Activated CD4-positive, alpha-beta T cell treated with anti-CD3 and anti-CD28 coated beads, Interleukin-2, amount 10 ng/mL, durations not matched to agents 24 days and 14 days (primary cell): ENCODE measurements at places on chromosomes 5 and 9. TPM values are rescaled to one million over a fixed set of nuclear protein-coding genes. Genes with fewer than 3 reads are reported as not detected.

The FOXD4 gene
- not detected in 2 replicates for total RNA-seq

DNA sequence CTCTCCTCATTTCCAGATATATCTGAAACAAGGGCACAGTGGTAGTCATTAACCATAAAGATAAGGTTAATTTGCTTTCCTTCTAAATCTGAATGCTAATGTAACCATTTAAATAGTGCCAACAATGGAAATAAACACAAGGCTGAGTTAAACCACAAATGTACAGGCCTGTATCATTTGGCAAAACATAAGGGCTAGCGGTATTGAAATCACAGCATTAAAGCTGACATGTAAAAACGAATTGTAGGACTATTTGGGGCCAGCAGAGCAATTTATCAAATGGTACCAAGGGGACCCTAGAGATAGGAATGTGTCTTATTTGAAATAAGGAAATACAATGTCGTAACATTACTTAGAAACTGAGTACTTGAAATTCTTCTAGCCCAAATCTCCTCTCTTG, 247.5 kb upstream of the RPS23 start:
- H3K27me3 ChIP-seq: peaks cover 4% of the 10 kb centered on the region
- H3K4me1 ChIP-seq: peaks cover 11% of the 10 kb centered on the region
- H3K27ac ChIP-seq: no peak overlapping the region
- H3K4me3 ChIP-seq: no peak overlapping the region
- DNase-seq: no peak

DNA sequence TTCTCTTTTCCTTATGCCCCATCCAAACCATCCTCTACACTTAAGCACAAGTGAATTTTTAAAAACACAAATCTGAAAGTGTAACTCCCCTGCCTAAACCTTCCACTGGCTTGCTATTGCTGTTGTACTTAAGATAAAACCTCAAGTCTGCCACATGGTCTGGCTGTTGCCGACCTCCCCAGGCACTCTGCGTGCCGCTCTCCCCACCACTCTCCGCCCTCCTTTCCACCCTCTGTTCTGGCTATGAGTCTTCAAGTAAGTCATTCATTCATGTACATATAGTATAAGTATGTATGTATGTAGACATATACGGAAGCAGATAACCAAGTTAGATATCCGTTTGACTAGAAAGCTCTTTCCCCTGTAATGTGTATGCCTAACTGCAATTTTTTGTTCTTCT, 94.7 kb upstream of the ANKRD55 start:
- peaks cover 4% of the 10 kb centered on the region for H3K36me3 ChIP-seq
- H3K27me3 ChIP-seq: no peaks in the 10 kb centered on the region
- peak overlapping the region; percentile 67 for H3K4me3 ChIP-seq
- peak; percentile 91 for DNase-seq
- peak overlapping the region; percentile 89 for H3K27ac ChIP-seq

- H3K27ac ChIP-seq: no peak overlapping the region
- DNase-seq: no peak
- peaks cover under 1% of the 10 kb centered on the region for H3K27me3 ChIP-seq
- no peak overlapping the region for H3K4me3 ChIP-seq
- no peaks in the 10 kb centered on the region for H3K36me3 ChIP-seq
These were observed 75.3 kb upstream of the SV2C start for GRCh38 chr5:76007904-76008303.

DNA sequence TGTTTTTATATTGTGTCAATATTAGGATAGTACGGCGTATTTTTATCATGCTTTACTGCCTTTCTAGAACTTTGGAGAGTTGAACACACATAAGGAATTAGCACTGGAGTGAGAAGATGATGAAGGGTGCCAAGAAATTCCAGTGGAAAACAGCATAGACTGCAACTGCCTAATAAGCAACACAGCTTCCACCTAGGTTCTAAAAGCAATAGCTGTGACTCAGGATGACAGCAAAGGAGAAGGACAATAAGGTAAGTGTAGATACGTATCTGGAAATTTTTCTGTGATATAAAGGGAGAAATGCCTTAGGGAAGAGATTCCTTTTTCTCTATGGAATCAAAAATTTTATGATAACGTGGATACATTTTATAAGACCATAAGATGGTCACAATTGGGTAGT, 7.4 kb downstream of the PTPRD start:
- no peaks in the 10 kb centered on the region for H3K36me3 ChIP-seq
- H3K27me3 ChIP-seq: no peaks in the 10 kb centered on the region
- DNase-seq: no peak
- no peak overlapping the region for H3K27ac ChIP-seq

- H3K27ac ChIP-seq: no peak overlapping the region
- H3K27me3 ChIP-seq: peaks cover 25% of the 10 kb centered on the region
- no peak overlapping the region for H3K4me3 ChIP-seq
- peaks cover 11% of the 10 kb centered on the region for H3K4me1 ChIP-seq
These were observed 2.4 kb upstream of the MOB3B start for GRCh38 chr9:27532046-27532445.

GRCh38 chr5:73974871-73975360, 348.9 kb downstream of the ARHGEF28 start:
- H3K4me1 ChIP-seq: no peaks in the 10 kb centered on the region
- no peak overlapping the region for H3K27ac ChIP-seq
- no peak for DNase-seq
- H3K27me3 ChIP-seq: no peaks in the 10 kb centered on the region
- H3K36me3 ChIP-seq: no peaks in the 10 kb centered on the region
- H3K4me3 ChIP-seq: no peak overlapping the region

DNA sequence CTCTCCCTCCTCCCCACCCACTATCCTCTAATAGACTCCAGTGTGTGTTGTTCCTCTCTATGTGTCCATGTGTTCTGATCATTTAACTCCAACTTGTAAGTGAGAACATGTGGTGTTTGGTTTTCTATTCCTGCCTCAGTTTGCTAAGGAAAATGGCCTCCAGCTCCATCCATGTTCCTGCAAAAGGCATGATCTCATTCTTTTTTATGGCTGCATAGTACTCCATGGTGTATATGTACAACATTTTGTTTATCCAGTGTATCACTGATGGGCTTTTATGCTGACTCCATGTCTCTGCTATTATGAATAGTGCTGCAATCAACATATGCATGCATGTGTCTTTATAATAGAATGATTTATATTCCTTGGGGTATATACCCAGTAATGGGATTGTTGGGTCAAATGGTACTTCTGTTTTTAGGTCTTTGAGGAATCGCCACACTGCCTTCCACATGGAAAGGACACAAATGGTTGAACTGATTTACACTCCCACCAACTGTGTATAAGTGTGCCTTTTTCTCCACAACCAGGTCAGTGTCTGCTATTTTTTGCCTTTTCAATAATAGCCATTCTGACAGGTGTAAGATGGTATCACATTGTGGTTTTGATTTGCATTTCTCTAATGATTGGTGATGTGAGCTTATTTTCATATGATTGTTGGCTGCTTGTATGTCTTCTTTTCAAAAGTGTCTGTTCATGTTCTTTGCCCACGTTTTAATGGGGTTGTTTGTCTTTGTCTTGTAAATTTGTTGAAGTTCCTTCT, 96.5 kb upstream of the DAB2 start:
- no peak overlapping the region for H3K27ac ChIP-seq
- DNase-seq: no peak
- H3K36me3 ChIP-seq: no peaks in the 10 kb centered on the region
- H3K4me1 ChIP-seq: no peaks in the 10 kb centered on the region
- peaks cover 4% of the 10 kb centered on the region for H3K27me3 ChIP-seq

- no peak for DNase-seq
- H3K27me3 ChIP-seq: no peaks in the 10 kb centered on the region
- no peak overlapping the region for H3K27ac ChIP-seq
- no peaks in the 10 kb centered on the region for H3K36me3 ChIP-seq
- no peak overlapping the region for H3K4me3 ChIP-seq
These were observed 19.1 kb upstream of the ADCY2 start for GRCh38 chr5:7376871-7377270.

The PLPPR1 gene
- total RNA-seq: not detected in 2 replicates

The PCA3 gene
- total RNA-seq: not detected in 2 replicates

- H3K4me1 ChIP-seq: peaks cover 33% of the 10 kb centered on the region
- peak overlapping the region; percentile 99 for H3K4me3 ChIP-seq
- peak; percentile 86 for DNase-seq
- peak overlapping the region; percentile 91 for H3K27ac ChIP-seq
- no peaks in the 10 kb centered on the region for H3K36me3 ChIP-seq
- peaks cover 69% of the 10 kb centered on the region for H3K27me3 ChIP-seq
These were observed 2.0 kb downstream of the GLIS3 start for GRCh38 chr9:4297786-4298254.

The LEAP2 gene
- 4.7 and 6.0 TPM in 2 replicates for total RNA-seq

DNA sequence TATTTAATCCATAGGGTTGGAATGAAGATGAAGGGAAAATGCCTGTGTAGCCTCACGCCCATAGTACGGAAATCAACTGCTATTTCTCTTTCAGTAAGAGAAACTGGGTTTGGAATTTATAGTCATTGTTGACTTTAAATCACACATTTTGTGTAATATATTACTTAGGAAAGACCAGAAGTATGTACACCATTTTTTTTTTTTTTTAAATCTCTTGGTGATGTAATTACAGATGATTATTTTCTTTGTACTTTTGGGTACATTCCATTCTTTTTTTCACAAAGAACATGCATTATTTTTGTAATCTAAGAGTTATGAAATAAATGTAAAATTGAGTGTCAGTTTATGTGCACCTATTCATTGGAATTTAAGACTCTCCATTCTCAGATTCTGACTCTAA, 45.7 kb downstream of the POC5 start:
- no peak overlapping the region for H3K4me3 ChIP-seq

The CDC14B gene
- total RNA-seq: 1.0 and 1.1 TPM in 2 replicates

The CNTFR gene
- total RNA-seq: not detected in 2 replicates

DNA sequence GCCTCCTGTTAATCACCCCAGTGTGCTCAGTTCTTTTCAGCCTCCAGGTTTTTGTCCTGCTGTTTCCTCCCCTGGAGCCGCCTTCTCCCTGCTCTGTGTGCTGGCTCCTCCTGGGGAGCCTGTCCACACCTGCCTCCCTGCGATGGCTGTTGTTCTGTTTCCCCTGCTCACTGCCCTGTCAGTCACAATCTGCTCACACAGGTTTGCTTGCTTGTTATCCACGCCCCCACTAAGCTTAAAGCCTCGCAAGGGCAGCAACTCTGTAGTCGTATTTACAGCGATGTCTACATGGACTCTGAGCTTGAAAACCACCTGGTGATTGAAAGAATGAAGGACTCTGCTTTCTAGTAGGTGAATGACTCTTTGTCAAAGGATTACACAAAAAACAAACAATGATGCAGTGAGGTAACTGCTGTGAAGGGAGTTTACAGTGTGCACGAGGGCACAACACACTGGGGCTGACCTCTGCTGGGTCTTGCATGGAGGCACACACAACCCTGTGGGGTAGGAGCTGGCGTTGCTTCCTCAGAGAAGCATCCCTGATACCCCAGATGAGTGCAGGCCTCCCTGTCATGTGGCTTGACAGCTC, 39.6 kb upstream of the TEX48 start:
- H3K4me3 ChIP-seq: peak overlapping the region; percentile 15
- peaks cover 84% of the 10 kb centered on the region for H3K4me1 ChIP-seq
- H3K27me3 ChIP-seq: no peaks in the 10 kb centered on the region
- no peak for DNase-seq
- peak overlapping the region; percentile 97 for H3K27ac ChIP-seq

The CYSRT1 gene
- total RNA-seq: 0.54 and 0.68 TPM in 2 replicates

DNA sequence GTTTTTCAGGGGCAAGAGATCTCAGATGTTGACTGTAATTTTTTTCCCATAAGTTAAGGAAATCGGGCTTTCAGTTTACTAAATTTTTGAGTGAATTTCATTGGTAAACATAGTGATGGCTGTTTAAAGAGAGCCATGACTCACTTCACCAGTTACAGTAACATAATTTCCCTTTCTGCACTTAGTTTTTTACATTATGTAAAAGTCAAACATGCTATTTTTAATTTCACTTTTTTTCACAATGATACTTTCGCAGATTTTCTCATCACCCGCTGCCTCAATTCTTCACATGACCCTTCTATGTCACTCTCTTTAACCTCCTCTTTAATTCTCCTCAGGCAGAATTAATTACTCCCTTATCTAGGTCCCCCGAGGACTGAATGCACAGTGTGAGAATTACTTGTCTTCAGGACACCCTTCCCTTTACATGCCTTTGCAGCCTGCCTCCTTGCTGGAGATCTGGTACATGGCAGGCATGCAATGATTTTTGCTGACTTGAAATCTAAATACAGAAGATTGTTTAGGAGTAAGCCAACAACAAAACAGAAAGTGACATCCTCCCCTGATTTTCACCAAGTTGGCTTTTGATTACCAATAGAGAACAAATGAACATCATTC, 217.5 kb upstream of the S1PR3 start:
- H3K27ac ChIP-seq: no peak overlapping the region
- no peak overlapping the region for H3K4me3 ChIP-seq
- DNase-seq: peak; percentile 47
- no peaks in the 10 kb centered on the region for H3K4me1 ChIP-seq
- no peaks in the 10 kb centered on the region for H3K36me3 ChIP-seq

GRCh38 chr9:76092572-76092971, 202.1 kb downstream of the PCSK5 start:
- DNase-seq: no peak
- H3K27me3 ChIP-seq: no peaks in the 10 kb centered on the region
- no peak overlapping the region for H3K27ac ChIP-seq
- H3K4me3 ChIP-seq: no peak overlapping the region
- no peaks in the 10 kb centered on the region for H3K4me1 ChIP-seq
- no peaks in the 10 kb centered on the region for H3K36me3 ChIP-seq

DNA sequence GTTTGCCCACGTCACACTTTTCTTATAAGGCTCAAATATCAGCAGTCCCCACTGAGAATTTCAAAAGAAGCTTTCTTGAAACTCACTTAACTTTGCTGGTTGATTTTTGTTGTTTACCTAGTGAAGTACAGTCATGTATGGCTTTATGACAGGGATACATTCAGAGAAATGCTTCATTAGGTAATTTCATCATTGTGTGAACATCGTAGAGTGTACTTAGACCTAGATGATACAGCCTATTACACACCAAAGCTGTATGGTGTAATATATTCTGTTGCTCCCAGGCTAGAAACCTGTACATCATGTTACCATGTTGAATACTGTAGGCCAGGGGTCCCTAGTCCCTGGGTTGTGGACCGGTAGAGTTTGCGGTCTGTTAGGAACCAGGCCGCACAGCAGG, 177.0 kb downstream of the ARRDC3 start:
- no peak for DNase-seq
- H3K36me3 ChIP-seq: no peaks in the 10 kb centered on the region
- H3K27ac ChIP-seq: no peak overlapping the region
- no peak overlapping the region for H3K4me3 ChIP-seq
- no peaks in the 10 kb centered on the region for H3K4me1 ChIP-seq

DNA sequence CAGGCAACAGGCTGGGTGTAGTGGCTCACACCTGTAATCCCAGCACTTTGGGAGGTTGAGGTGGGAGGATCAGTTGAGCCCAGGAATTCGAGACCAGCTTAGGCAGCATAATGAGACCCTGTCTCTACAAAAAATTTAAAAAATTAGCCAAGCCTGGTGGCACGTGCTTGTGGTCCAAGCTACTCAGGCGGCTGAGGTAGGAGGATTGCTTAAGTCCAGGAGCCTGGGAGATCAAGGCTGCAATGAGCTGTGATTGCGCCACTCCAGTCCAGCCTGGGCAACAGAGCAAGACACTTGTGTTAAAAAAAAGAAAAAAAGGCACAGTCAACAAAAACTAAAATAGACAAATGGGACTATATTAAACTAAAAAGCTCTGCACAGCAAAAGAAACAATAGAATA, 29.3 kb downstream of the ATP6V0E1 start:
- H3K36me3 ChIP-seq: peaks cover 13% of the 10 kb centered on the region
- no peaks in the 10 kb centered on the region for H3K27me3 ChIP-seq
- no peak overlapping the region for H3K27ac ChIP-seq
- H3K4me3 ChIP-seq: no peak overlapping the region
